ENCODE measurements at places on chromosomes 3 and 15.
A peak's percentile ranks its signal among the peaks of the same experiment; 100 is the strongest.

DNA sequence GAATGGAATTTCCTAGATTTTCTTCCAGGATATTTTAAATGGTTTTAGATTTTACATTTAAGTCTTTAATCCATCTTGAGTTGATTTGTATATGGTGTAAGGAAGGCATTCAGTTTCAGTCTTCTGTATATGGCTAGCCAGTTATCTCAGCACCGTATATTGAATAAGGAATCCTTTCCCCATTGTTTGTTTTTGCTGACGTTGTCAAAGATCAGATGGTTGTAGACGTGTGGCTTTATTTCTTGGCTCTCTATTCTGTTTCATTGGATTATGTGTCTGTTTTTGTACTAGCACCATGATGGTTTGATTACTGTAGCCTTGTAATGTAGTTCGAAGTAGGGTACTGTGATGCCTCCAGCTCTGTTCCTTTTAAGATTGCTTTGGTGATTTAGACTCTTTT lies 325.7 kb upstream of the EPHA6 start:
- no peak for DNase-seq

- no peak for DNase-seq
These were observed 643.1 kb upstream of the NAALADL2 start for GRCh38 chr3:174216019-174216418.

- DNase-seq: no peak
These were observed 132.7 kb upstream of the BHLHE40 start for GRCh38 chr3:4846543-4846942.

DNA sequence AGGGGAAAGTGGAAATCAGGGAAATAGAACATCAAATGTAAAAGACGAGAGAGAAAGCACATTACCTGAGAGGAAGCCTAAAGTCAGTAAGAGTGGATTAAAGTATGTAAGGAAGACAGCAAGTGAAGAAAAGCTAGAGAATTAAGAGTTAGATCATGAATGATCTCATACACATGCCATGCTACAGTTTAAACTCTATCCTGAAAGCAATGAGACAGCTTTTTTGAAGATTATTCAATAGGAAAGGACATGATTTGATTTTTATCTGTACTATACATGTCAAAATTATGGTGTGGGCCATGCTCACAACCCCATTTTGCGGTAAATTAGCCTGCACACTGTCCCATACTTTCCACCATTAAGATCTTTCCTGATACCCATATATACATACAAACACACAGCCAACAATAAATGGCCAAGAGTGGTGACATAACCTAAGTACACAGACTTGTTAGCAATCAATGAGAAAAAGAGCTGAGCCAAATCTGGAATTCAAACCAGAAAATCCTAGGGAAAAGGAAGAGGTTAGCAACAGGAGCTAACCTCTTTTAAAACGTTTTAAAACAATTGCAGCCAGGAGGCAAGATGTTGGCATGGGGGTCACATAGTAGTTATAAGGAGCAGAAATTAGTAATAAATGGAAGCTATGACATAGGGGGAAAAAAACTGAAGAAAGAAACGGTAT lies 4.5 kb downstream of the MYO9A start:
- peak; percentile 12 for DNase-seq

- no peak for DNase-seq
These were observed 415.3 kb downstream of the CNTN4 start for GRCh38 chr3:2513986-2514385.

- DNase-seq: no peak
These were observed 104.0 kb downstream of the SEMA5B start for GRCh38 chr3:122923611-122924010.

GRCh38 chr3:188053710-188054380 lies 100.1 kb upstream of the LPP start:
- no peak for DNase-seq

DNA sequence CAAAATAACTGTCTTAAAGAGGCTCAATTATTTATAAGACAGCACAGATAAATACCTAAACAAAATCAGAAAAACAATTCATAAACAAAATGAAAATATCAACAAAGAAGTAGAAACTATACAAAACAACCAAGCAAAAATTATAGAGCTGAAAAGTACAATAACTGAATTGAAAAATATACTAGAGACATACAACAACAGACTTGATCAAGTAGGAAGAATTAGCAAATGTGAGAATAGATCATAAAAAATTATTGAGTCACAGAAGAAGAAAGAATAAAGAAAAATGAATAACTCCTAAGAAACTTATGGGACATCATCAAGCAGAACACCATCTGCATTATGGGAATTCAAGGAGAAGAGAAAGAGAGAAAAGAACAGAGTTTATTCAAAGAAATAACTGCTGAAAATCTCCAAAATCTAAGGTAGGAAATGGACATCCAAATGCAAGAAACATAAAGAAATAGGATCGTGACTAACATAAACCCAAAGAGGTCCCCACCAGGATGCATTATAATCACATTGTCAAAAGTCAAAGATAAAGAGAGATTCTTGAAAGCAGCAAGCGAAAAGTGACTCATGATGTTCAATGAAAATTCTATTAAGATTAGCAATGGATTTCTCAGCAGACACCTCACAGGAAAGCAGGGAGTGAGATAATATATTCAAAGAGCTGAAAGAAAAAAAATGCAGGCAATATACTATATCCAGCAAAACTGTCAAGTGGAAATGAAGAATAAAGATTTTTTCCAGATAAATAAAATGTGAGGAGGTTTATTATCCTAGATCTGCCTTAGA lies 85.9 kb downstream of the DCLK3 start:
- DNase-seq: peak; percentile 80

GRCh38 chr3:98827221-98827920 lies 64.2 kb downstream of the ST3GAL6 start:
- no peak for DNase-seq

DNA sequence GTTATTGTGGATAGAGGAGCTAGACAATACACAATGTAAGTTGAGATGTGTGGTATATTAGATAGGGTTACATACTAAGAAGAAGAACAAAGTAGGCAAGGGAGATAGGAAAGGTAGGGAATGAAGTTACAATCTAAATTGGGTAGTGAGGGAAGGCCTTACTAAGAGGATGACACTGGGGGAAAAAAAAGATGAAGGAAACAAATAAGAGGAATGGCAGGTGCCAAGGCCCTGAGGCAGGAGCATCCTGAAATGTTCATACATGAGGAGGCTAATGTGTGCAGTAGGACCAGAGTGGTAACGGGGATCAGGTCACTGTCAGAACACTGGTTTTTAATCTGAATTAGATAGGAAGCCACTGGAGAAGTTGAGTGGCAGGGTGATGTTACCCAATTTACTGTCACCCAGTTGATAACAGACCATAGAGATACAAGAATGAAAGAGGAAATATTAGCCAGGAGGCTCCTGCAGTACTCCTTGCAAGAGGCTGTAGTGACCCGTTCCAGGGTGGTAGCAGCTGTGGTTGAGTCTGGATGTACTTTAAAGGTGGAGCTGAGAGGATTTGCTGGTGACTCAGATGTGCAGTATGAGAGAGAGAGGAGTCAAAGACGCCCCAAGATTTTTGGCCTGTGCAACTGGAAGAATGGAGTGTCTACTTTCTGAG lies 14.4 kb downstream of the RTP1 start:
- peak; percentile 61 for DNase-seq

- no peak for DNase-seq
These were observed 320.9 kb upstream of the ONECUT1 start for GRCh38 chr15:53110999-53111398.

DNA sequence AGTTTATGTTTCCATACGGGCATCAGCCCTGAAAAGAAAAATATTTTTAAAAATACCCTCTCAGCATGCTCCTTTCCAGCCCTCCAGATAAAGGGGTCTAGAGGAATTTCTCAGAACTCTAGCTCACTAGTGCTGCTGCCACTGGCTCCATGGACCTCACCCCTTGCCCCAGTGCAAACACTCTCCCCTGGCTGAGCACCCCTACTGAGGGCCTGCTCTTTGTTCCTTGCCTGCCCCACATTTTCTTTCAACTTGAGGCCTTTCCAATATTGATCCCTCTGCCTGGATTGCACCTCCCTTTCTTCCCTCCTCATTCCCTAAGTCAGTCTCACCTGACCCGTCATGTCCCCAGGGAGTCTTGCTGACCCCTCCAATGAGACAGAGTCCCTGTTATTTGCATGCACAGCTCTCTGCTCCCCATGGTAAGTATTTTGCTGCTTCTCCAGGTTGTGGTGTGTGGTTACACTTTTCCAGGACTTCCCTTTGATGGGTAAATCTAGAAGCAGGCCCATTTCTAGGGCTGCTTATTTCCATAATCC lies 196.5 kb downstream of the EPHB1 start:
- DNase-seq: no peak

DNA sequence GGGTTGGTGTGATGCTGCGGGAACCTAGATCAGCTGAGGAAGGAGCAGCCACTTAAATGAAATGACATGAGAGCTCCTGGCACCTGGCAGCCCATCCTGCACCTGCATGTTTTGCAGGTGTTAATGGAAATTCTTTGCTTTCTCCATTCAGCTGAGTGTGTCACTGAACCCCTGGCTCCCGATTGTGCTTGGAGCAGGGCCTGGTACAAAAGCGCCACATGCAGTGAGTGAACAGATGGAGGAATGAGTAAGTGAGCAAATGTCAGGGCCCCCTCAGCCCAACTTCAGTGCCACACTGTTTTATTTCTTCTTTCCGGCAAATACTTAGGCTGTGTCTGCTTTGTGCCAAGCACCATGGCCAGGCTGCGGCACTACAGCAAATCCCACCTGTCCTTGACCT lies 132.2 kb downstream of the ASB7 start:
- DNase-seq: no peak

- DNase-seq: no peak
These were observed 13.3 kb upstream of the LRRC15 start for GRCh38 chr3:194382892-194383223.

DNA sequence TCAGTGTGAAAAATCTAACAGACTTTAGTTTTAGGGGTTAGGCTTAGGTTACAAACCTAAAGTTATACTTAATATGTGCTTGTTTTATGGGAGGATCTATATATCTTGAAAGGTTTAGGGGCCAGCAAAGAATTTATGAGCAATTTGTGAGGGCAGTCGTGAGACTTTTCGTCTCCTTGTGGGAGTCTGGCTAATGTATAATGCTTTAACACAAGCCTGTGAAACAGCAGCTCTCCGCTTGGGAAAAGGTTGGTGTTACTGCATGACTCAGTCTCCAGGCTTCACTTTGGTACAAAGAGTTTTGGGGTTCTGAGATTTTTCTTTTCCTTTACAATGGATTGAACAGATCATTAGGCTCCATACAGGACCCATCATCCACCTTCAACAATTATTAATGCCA lies 79.0 kb upstream of the MFGE8 start:
- DNase-seq: no peak

DNA sequence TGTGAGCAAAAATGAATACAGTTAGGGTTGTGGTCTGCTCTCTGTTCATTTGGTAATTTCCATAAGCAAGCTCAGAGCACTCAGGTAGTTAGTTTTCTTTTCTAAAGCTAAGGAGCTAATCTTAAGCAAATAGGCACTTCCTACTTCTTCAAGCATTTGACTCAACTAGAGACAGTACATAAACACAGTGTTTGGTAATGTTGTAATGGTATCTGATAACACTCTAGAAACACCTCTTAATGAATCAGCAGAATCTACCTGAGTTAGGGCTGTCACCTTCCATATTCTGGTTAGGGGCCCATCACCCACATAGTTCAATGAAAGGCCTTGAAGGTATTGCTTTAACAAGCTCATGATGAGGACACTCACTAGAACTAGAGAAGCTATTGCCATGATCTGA lies 83.1 kb downstream of the PLCH1 start:
- DNase-seq: no peak

GRCh38 chr3:32551087-32551486 lies 19.6 kb downstream of the DYNC1LI1 start:
- no peak for DNase-seq

GRCh38 chr3:133490468-133491351 lies 82.8 kb upstream of the CDV3 start:
- no peak for DNase-seq

Measured in EL (cell line).